ENCODE measurements at places on chromosomes 4 and X.

DNA sequence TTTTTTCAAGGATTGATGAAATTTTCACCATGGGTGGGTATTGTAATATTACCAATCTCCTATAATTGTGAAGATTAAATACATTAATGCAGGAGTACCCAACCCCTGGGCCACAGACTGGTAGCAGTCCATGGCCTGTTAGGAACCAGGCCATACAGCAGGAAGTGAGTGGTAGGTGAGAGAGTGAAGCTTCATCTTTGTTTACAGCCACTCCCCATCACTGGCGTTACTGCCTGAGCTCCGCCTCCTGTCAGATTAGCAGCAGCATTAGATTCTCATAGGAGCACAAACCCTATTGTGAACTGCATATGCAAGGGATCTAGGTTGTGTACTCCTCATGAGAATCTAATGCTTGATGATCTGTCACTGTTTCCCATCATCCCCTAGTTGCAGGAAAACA is 15.1 kb downstream of the RAPGEF2 start:
- DNase-seq, result no peak

- no peak for DNase-seq
Measured at GRCh38 chr4:62835631-62836030, 1573.6 kb downstream of the TECRL start.

GRCh38 chr4:73573794-73574528 is 46.3 kb downstream of the RASSF6 start:
- DNase-seq, result no peak

DNA sequence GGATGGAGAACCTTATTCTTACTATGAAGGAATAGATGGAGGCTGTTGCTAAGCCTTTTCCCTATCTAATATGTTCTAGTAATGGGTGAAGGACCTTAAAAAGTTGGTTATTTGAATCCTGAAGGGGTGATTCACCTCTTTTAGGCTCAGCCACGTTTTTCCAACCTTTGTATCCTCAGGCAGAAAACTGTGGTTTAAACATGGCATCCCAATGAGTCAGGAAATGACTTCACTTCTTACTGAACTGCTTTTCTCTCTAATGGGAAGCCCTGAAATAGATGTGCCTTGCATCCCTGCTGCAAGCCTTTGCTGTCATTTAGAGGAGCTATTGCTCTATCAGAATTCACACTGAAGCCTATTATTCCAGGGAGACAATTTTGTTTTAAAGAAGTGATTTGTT is 191.0 kb upstream of the ARX start:
- DNase-seq, result no peak

DNA sequence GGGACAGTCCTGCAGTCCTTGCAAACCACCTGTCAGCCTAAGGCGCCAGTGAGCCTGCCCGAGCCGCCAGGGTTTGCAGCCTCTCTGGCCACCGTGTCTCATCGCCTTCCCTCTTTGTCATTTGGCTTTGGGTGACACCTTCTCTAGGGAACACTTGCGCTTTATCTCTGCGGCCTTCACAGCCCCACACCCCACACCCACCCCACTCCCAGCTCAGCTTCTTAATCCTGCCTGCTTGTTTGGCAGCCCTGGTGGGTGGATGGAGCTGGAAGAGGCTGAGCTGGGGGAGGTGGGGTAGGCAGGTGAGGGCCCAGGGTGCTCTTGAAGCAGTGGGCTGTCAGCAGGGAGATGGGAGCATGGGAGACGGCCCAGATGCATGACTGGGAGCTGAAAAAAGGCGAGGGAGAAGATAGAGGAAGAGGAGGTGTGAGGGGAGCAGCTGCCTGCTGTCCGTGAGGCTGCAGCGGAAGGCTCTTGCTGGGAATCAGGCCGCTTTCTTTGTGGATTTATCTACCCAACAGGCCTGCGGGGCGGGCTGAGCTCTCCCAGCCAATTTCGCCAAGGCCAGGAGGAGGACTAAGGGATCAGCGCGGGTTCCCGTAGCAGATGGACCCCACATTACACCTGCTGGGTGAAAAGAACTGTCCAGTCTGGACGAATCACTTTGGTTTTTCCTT is 97.5 kb upstream of the STOX2 start:
- no peak for DNase-seq

DNA sequence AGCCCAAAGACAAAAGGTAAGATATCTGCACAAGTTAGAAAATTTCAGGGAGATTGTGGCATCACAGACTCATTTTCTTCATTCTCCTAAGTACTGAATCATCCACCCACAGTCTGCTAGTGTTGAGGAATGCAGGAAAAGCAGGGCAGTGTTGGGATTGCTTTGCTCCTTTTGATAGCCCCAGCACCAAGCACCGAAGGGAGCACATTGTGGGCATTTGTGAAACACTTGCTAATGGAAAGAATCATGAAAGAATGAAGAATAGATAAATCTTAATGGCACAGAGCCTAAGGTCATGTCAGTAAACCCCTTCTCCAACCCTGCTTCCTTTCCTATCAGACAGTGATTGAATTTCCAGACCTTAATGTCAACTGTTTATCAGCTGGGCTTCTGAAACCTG is 103.1 kb upstream of the GPRIN3 start:
- no peak for DNase-seq

DNA sequence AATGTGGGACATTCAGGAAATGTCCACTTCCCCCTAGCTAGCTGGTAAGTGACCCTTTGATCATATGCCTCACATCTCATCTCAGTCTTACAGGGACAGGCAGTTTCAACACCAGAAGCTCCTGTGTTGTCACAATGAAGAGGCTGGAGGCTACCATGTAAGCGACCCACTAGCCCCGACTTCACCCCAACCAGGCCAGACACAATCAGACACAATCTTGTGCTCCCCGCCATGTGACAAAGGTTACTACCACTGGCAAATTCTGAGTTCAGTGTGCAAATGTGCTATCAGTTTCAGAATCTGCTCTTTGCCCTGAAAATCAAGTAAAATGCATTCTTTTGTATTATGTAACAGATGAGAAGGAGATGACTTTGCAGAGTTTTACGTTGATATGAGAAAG is 56.9 kb upstream of the STS start:
- no peak for DNase-seq

DNA sequence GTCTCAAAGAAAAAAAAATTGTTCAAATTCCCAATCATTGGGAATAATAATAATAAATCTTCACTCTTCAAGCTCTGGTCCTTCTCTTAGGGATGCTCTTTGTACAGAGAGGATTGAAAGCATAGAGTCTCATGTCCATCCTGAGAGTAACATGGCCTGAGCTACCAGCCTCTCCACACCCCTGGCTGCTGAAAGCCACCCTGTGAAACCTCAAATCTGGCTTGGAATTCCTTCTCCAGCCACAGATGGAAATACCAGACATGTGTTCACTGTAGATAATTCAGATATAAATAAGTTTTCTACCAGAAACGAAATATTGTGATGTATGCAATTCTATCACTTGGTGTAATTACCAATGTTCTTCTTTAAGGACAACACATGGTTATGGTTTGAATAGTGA is 140.6 kb downstream of the ARSF start:
- DNase-seq, result no peak

GRCh38 chrX:132631579-132632232 is 142.9 kb upstream of the MBNL3 start:
- peak; percentile 26 for DNase-seq

DNA sequence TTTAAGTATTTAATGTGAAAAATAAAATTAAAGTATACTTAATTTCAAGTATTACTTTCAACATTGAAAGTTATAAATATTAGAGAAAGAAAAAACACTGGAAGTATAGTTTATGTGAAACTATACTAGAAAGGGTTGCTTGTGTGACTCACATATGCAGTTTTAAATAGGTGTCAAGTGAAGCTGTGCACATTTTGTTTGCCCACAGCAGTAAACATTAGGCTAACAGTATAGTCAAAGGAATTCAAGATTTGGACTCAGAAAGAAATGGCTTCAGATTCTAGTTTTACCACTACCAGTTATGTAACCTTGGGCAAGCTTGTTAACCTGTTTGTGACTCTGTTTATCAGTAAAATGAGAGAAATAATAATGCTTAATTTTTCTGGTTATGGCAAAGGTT is 148.2 kb downstream of the FAM47B start:
- no peak for DNase-seq

- DNase-seq, result peak; percentile 76
Measured at GRCh38 chrX:47218280-47218919, at the start of gene CDK16. Gene CDK16, plus strand, starts transcription at chrX:47218681. Its CDS starts 4,877 bp downstream, at chrX:47223558.

GRCh38 chr4:118273642-118274041 is 79.2 kb downstream of the PRSS12 start:
- no peak for DNase-seq

GRCh38 chrX:45070116-45071007 is 130.3 kb downstream of the DIPK2B start:
- peak; percentile 49 for DNase-seq

DNA sequence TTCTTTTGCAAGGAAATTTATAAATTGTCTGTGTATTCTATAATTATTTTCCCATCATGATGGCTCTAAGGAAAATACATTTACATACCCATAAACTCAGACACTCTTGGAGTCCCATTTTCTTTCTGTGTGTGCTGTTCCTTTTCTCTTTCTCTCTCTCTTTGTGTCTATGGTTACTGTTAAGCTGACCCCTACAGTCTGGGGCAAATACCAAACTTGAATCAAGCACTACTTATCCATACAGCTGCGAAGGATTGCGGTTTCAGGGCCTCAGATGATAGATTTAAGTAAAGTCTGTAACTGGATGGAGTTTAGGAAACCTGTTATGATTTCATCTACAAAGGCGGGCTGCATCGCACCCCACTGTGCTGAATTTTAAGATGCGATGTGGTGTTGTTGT is 150.2 kb downstream of the SHROOM3 start:
- no peak for DNase-seq

DNA sequence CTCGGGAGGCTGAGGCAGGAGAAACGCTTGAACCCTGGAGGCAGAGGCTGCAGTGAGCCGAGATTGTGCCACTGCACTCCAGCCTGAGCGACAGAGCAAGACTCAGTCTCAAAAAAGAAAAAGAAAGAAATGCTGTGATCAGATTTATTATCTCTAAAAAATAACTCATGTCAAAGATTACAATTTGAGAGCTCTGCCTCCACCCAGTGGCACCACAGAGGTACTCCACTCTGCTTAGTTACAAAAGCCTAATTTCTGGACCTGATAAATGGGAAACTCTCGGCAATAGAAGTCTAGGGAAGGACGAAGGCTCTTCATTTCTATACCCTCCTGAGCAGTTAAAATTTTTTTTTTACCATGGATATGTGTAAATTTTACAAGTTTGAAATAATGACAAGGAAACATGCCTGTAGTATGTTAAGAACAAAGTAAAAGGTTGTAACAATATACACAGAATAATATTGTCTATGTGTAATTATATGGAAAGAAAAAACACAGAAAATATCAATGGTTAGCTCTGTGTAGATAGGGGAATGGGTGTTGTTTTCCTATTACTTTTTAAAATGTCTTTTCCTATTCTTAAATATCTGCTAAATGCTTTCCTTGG is 149.8 kb downstream of the STIM2 start:
- DNase-seq, result peak; percentile 52

DNA sequence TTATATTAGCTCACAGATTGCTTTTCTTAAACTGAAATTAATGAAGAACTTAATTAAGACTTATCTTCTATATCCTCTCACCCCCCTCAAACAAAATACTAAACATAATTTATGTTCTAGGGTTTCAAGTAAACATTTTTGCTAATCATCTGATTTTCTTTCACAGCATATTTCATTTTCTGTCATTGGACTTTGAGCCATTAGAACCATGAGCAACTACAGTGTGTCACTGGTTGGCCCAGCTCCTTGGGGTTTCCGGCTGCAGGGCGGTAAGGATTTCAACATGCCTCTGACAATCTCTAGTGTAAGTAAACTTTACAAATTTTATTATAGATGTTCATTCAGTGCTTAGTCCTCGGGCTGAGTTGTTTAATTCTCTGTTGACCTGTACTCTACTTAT is 3.3 kb downstream of the PDLIM5 start:
- DNase-seq, result no peak

DNA sequence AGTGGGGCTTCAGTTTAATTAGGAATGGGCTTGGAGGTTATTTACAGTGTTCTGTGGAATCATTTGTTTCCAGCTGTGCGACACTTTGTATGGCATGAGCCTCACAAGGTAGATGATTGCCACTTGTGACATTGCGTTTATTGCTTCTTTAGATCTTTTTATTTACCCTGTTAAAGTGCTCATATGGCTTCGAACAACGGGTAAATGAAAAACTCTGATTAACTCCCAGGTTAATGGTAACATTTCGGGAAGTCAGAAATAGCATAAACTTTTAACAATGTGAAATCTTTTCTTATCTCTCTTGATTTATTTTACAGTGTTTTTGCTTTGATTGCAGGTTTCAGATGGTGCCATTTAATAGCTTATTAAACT is 494.3 kb downstream of the IDS start:
- DNase-seq, result no peak

GRCh38 chr4:61923179-61923578 is 723.1 kb downstream of the ADGRL3 start:
- no peak for DNase-seq

DNA sequence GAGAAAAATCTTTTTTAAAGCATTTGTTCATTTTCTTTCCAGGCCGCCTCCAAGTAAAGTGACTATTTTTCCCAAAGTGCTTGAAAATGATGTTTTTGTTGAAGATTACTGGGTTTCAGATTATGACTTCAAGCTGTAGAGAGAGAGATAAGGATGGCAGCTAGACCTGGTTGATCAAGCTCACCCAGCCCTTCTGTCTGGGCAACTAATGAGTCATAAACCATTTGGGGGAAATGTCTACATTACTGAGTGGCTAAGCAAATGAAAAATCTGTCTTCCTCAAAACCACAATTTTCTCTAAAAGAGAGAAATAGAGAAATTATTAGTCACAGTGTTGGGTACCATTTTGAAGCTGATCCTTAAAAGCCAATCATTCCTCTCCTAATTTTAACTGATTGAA is 355.4 kb upstream of the CPEB2 start:
- no peak for DNase-seq

GRCh38 chr4:87387237-87387636 is 3.8 kb downstream of the HSD17B11 start:
- DNase-seq, result no peak

DNA sequence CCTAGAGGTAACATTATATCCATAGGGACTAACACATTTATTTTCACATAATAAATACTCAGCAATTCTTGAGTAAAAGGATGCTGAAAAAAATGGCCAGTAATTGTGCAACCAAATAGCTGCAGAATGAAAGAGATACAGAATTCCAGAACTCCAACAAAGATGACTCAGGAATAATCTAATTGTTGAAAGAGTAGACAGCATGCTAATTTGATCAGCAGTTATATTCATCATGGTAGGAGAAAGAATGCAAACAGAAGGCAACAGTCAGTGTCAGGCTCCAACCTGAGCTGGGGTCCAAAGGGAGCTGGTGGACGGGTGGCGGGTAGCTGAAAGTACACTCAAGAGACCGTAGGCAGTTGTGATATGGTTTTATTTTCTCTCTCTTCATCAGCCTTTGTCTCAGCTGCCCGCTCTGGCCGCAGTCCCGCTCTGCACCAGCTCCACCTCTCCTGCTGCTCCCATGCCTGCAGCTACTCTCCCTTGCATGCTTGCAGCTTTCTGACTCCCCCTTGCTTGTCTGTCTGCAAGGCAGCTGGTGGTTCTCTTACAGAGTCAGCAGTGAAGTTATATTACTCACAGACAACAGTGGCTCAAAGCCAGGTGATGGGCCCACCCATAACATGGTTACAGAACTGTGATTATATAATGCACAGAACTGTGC is 1150.1 kb downstream of the STIM2 start:
- DNase-seq, result no peak

GRCh38 chrX:125627676-125628075 is 308.0 kb downstream of the TEX13C start:
- no peak for DNase-seq
